ENCODE measurements at places on chromosomes 4 and X.

GRCh38 chr4:70426789-70427188, 29.0 kb downstream of the OPRPN start:
- DNase-seq = no peak

DNA sequence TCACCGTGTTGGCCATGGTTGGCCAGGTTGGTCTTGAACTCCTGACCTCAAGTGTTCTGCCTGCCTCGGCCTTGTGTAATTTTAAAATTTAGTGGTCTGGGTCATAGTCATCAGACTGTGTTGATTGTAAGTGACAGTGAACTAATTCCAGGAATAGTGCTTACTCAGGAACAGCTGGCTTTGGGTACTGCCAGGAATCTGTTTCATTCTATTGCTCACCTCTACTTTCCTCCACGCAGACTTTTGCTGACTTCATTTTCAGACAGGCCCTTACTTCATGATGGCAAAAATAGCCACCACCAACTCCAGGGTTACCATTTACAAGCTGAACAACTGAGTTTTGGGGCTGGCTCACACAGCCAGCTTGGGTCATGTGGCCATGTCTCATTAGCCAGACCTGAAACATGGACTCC, 54.6 kb downstream of the FNIP2 start:
- DNase-seq = no peak

- DNase-seq = no peak
Measured at GRCh38 chrX:53227224-53227765, 2.3 kb upstream of the KDM5C start.

DNA sequence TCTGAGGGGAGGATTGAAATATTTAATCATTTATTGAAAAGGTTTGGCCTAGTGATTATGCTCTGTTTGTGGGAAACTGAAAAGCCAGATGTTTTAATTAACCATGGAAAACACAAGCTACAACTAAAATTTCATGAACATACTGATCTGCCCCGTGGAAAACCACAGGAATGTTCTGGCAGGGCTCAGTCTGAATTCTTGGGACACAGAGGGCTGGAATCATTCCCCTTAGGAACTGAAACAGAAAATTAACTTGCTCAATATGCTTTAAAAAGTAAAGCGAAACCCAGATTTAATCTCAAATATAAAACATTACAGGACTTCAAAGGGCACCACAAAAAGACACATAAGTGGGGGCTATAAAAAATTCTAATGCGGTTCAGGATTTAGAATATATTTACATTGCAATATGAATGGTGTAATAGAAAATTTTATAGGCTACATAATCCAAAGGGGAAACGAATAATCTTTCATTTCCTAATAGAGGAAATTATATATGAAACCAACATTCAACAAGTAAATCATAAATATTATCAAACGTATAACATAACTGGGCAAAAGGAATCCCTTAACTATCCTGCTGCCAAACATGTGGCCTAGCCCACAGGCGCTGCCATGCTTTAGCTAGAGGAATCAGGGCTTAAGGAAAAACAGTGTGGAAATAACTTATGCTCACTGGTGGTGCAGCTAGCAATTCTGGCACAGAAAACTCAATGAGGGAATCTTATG, 70.9 kb downstream of the APBB2 start:
- no peak for DNase-seq

- DNase-seq = no peak
Measured at GRCh38 chr4:38173935-38174518, 213.8 kb downstream of the PTTG2 start.

DNA sequence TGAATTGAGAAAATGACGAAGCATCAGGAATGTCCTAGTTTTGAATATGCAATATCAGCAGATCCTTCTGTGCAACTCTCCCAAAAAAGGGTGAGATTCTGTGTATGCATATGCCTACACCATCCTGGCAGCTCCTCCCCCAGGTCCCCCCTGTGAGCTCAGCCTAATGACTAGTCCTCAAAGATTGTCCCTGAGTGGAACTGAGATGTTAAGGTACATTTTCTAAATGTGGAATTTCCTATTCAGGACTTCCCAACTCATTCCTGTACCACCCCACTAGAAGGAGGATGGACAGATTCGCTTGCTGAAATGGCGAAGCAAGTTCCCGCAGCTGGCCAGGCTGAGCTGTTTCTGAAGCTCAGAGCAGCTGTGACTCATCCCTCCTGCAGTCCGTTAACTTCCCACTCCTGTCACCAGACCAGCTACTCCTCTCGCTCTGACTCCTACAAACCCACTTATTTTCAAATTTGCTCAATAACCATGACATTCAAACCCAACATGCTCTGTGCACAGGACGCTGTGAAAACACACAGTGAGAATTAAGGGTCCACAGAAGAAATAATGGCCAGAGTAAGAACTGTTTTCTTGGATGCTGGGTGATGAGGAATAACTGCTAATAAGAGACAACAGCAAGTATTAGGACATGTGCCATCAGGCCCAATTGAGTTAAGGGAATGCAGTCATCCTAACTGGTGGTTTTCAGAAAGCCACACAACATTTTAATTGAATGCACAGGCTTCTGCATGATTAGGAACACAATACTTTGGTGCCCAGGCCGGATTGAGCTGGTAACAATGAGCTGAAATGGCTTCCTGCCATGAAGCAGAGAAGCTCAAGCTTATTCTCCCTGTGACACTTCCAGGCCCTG, 40.0 kb upstream of the IRF2 start:
- DNase-seq = no peak

GRCh38 chrX:138890491-138890890, 179.0 kb upstream of the FGF13 start:
- no peak for DNase-seq

DNA sequence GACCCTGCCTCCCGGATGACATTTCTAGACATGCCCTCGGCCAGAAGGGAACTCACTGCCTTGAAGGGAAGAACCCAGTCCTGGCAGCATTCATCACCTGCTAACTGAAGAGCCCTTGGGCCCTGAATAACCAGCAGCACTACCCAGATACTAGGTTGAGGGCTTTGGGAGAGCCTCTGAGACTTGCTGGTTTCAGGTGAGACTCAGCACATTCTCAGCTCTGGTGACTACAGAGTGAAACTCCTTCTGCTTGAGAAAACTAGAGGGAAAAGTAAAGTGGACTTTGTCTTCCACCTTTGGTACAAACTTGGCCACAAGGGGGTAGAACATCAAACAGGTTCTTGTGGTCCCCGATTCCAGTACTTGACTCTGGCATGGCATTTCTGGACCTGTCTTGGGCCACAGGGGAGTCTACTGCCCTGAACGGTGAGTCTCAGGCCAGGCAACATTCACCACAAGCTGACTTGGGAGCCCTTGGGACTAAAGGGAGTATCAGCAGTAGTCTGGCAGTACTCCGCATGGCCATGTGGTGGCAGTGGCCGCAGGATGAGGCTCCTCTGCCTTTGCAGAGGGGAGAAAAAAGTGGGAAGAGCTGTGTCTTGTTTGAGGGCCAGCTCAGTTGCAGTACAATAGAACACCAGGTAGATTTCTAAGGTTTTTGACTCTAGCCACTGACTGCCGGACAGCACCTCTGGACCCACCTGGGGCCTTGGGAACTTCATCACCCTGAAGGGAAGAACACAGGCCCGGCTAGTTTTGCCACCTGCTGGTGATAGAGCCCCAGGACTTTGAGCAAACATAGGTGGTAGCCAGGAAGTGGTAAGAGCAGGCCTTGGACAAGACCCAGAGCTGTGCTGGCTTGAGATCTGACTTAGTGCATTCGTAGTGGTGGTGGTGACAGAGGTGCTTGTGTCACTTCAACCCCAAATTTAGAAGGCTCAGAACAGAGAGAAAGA, 414.8 kb downstream of the OPHN1 start:
- DNase-seq = no peak

- DNase-seq = no peak
Measured at GRCh38 chr4:16598597-16599206, 299.7 kb downstream of the LDB2 start.

DNA sequence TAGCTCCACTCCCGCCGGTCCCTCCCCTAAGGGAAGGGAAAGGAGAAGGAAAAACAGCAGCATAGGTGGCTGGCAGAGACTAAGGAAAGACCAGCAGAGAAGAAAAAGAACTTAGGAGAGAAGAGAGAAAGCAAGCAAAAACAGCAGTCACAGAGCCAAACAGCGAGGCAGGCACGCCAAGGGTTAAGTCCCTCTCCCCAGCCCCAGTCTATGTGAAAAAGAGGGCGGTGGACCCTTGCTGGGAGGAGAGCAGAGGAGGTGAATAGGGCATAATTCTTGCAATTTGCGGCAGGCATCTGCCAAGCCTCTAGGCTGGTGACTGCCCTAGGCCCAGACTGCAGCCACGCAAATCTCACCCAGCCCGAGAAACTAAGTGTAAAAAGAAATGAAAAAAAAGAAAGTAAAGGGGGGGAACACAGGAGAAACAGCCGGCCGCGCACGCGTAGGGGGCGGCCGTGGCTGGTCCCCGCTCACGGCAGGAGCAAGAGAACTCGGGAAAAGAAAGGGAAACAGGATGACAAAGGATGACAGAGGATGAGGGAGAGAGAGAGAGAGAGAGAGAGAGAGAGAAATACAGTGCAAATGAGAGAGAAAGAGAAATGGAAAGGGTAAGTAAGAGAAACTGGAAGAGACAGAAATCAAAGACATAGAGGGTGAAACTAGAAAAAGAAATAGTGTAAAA, 48.6 kb downstream of the MAGEA9 start:
- DNase-seq = no peak

- DNase-seq = no peak
Measured at GRCh38 chrX:153883163-153883843, 2.7 kb downstream of the L1CAM start.

DNA sequence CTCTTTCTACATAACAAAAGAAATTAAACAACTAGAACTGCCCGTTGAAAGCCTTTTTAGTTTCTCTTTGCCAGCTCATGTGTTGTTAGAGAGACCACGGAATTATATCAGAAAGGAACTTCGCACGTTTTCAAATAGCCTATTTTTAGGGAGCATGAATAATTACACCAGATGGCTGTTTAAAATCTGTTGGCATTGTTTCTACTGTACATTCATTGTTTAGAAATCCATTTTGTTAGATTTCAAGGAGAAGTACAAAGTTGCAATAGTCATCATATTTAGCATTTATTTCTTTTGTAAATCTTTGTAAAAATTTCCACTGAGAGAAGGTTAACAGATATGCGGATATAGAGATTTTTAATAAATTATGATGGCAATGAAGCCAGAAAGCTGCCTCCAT, 403.0 kb upstream of the HS3ST1 start:
- no peak for DNase-seq

- no peak for DNase-seq
Measured at GRCh38 chrX:12955882-12956703, 18.8 kb upstream of the TMSB4X start.

- no peak for DNase-seq
Measured at GRCh38 chr4:85151371-85151770, 184.9 kb upstream of the WDFY3 start.

- no peak for DNase-seq
Measured at GRCh38 chr4:53497487-53498244, 93.6 kb downstream of the LNX1 start.

- no peak for DNase-seq
Measured at GRCh38 chr4:67699603-67700002, 1.4 kb downstream of the UBA6 start.

DNA sequence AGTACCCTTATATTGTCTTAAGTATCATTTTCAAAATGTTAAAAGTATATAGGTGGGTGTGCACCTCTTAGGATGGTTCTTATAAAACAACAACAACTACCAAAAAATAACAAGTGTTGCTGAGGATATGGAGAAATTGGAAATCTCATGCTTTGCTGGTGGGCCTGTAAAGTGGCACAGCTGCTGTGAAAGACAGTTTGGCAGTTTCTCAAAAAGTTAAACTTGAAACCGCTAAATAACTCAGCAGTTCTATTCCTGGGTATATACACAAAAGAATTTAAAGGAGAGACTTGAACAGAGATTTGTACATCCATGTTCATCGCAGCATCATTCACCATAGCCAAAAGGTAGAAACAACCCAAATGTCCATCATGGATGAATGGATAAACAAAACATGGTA, 65.5 kb downstream of the HAND2 start:
- no peak for DNase-seq

- no peak for DNase-seq
Measured at GRCh38 chr4:38062776-38063097, 102.5 kb downstream of the PTTG2 start.

DNA sequence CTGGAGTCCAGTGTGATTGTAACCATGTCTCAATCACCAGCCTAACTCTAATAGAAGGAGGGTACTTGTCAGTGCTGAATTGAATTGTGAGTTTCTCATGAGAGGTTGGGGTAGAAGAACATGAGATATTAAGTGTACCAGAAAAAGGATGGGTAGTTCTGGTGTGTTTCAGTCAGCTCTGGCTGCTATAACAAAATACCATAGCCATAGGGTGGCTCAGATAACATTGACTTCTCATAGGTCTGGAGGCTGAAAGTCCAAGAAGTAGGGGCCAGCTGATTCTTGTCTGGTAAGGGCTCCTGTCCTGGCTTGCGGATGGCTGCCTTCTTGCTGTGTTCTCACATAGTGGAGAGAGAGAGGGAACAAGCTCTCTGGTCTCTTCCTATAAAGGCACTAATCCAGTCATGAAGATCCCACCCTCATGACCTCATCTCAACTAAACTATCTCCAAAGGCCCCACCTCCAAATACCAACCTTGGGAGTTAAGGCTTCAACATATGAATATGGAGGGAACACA, 35.6 kb upstream of the STX18 start:
- DNase-seq = no peak

DNA sequence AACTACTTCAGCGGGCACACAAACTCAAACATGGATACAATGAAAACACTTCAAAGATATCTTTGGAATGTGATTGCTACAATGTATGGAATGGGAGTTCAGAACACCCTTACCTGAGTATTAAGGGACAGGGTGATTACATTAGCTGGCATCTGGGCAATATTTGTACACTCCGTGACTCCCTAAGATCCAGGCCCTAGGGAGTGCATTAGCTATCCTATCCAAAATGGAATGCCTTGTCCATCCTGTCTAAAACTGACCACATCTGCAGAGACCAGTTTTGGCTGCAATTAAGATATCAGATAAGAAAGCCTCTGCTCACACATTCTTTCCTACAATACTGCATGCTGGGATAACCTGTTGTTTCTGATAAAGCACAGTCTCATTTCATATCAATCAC, 176.6 kb upstream of the EMCN start:
- DNase-seq = no peak

DNA sequence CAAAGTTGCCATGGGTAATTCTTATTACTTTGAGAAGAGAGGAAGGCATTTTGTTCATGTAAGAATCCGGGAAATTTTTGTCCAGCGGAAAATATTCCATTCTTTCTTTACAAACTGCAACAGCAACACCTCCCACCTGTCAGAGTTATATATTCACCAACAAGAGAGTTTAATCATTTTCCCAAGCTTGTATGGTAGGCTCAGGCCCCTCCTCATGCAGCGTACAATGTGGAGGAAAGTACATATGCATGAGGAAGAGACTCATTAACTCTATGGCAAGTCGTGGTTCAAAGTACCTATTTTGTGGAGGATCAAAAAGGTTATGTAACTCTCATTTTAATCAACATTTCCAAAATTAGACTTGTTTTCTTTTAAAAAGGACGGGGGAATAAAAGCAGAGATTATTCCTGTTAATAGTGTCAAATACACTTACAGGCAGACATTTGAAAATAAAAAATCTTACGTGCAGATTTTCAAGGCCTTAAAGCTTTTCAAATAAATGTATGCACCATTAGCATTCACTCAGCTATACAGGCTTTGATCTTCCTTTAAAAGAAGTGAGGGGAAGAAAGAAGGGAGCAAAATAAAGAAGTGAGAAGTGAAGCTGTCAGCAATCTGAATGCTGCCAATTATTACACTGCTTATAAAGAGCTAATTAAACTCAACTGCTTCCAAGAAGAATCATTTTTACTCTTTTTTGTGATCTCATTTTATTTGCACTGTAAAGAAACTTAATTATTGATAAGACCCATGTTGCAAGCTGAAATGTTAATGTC, 204.8 kb downstream of the FAT4 start:
- no peak for DNase-seq

Data from activated CD8-positive, alpha-beta memory T cell treated with anti-CD3 and anti-CD28 coated beads for 1 hour (primary cell).